ENCODE measurements at places on chromosomes 2 and 18.

- no peak for DNase-seq
Observed at GRCh38 chr2:120418174-120418787, 72.3 kb downstream of the INHBB start.

GRCh38 chr18:48093104-48093503, 162.6 kb upstream of the SMAD2 start:
- DNase-seq: no peak

GRCh38 chr2:182937870-182938269, 71.4 kb upstream of the FRZB start:
- no peak for DNase-seq

GRCh38 chr2:138435701-138436100, 65.9 kb upstream of the SPOPL start:
- DNase-seq: no peak

DNA sequence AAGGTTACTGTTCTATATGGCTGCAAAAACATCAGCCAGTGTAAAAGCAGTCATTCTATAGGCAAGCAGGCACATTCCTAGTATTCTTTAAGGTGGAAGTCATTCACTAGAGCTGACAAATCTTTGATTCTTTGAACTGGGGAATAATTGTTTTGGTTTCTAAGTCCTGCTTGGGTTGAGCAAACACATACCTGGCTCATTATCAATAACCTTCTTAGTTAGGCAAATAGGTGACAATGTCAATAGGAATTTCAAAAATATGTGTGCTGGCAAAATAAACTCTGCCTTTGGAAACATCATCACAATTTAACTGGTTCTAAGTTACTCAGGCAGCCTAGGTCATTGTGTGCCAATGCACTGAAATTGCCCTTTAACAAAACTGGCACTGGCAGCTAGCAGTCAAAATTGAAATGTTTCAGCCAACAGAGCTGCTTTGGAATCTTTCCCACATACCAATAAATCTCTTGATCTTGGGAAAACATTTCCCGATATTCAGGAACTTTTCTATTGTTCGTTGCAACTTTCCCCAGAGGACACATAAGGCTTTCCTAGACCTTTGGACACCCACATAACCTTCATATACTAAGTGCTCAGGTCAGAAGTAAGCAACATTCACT, 402.0 kb upstream of the MMADHC start:
- DNase-seq: no peak

DNA sequence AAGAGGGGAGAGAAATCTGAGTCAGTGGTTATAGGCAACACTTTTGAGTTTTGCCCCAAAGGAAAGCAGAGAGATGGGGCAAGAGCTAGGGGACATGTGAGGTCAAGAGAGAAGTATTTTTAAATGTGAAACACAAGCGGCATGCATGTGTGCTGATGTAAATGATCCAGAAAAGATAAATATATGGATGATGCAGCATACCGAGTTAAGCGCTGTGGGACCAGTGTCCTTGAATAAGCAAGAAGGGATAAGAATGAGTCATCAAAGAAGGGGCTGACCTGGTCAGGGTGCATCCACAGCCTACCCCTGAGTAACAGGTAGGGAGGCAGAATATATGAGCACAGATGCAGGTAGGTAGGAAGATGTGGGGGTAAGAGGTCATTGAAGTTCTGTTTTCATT, 180.9 kb downstream of the TRABD2A start:
- no peak for DNase-seq

- no peak for DNase-seq
Observed at GRCh38 chr2:203997980-203998809, 61.6 kb downstream of the ICOS start.

DNA sequence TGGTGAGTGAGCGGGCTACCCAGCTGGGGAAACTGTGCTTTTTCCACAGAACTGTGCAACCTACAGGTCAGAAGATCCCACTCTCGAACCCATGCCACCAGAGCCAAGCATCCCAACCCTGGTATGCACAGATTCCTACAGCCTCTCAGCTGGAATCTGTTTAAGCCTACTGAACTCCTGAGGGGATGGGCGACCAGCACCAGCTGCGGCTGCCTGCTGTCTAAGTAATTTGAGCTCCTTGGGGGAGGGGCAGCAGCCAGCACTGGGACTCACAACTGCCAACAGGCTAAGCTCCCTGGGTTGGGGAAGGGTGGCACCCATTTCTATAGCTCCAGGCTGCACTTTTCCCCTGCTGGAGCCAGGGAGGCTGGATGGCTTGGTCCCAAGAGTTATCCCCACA, 11.8 kb downstream of the CYP27C1 start:
- DNase-seq: no peak

- DNase-seq: no peak
Observed at GRCh38 chr2:96093528-96093927, 22.8 kb downstream of the ADRA2B start.

DNA sequence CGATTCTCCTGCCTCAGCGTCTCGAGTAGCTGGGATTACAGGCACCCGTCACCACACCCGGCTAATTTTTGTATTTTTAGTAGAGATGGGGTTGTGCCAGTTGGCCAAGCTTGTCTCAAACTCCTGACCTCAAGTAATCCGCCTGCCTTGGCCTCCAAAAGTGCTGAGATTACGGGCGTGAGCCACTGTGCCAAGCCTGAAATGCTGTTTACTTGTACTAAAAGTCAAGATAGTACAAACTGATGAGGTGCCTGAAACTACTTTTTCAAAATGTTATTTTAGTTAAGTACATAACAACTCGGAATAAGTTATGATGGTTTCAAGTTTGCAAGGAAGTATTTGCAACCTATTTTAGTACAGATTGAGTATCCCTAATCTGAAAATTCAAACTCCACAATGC, 85.7 kb downstream of the CEP192 start:
- no peak for DNase-seq

DNA sequence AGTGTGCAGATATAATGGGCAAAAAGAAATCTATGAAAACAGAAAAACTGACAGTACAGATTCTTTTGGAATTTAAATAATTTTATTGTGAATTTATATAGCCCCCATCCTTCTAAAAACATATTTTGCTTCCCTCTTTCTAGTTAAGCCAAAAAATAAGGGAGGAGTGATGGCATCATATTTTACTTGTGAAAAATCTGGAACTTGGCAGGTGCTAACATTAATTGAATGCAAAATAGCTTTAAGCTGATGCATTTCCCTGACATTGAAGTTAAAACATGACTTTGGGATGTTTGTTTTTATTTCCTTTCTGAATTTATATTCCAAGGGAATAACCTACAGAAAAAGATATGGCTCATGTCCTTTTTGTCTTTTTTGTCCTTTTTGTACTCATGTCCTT, 82.6 kb upstream of the RBM44 start:
- no peak for DNase-seq

- no peak for DNase-seq
Observed at GRCh38 chr2:239692362-239692851, 291.6 kb upstream of the HDAC4 start.

DNA sequence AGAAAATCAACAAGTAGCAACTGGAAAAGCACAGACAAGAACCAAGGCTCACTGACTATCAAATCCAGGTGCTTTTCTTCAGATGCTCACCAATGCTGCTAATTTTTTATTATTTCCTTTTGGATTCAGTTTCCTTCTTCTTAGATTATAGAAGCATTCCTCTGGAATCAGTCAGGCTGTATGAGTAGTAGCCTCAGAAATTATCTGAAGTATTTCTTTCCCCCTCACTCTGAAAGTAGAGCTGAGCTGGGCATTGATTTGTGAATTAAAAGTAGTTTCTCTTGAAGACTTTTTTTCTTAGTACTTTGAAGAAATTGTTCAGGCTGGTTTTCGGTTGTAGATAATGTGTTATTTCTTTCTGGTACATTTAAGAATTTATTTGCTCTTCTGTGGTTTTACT, 273.7 kb downstream of the NOL4 start:
- no peak for DNase-seq

DNA sequence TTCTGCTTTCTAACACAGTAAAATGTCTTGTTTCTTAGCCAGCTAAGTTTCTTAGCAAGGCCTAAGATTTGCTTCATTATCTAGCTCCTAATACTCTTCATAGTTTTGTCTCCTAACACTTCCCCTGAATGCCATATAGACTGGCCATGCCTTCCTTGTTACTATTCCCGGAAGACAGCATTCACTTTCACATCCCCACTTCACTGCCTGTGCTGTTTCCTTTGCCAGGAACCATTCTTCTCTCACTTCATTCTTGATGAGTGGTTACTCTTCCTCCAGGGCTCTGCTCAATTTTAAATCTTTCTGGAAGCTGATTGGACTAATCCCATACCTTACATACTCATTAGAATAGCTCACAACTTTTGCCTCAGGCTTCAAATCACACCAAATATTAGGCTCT, 1510.2 kb upstream of the DDX18 start:
- DNase-seq: no peak

GRCh38 chr2:176395273-176395854, 126.1 kb downstream of the MTX2 start:
- DNase-seq: no peak

- no peak for DNase-seq
Observed at GRCh38 chr2:182043021-182043420, 57.4 kb downstream of the PPP1R1C start.

- no peak for DNase-seq
Observed at GRCh38 chr18:5530629-5531178, 13.1 kb downstream of the EPB41L3 start.

DNA sequence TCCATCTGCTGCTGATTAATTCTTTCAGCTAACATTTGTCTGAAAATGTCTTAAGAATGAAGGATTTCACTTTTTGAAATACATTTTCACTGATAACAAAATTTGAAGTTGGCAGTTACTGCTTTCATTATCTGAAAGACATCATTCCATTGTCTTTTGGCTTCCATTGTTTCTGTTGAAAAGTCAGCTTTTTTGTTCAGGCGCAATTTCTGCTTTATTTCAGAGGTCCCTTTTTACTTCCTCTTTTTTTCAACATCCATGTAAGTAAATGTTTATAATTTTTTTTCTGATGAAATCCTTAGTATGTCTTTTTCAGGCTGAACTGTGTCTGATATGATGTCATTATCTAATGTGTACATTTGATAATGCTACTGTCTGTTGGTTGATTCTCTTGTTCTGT, 184.2 kb downstream of the RND3 start:
- no peak for DNase-seq

DNA sequence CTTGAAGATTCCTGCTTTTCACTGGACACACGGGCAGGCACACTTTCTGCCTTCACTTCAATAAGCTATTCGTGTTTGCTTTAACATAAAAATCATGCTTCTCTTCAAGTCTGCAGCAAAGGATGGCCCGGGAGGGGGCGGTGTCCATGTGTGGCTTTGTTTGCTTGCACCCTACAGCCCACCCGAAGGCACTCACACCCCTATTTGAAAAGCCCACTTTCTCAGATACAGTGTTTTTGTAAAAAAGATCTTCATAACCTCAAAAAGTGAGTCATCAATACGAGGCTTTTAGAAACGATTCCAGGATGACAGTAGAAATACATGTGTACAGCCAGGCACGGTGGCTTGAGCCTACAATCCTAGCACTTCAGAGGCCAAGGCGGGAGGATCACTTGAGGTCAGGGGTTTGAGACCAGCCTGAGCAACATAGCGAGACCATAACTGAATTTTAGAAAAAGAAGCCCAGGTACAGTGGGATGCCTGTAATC, 36.5 kb upstream of the HPCAL1 start:
- DNase-seq: no peak
